ENCODE measurements at places on chromosomes 1 and 21.

DNA sequence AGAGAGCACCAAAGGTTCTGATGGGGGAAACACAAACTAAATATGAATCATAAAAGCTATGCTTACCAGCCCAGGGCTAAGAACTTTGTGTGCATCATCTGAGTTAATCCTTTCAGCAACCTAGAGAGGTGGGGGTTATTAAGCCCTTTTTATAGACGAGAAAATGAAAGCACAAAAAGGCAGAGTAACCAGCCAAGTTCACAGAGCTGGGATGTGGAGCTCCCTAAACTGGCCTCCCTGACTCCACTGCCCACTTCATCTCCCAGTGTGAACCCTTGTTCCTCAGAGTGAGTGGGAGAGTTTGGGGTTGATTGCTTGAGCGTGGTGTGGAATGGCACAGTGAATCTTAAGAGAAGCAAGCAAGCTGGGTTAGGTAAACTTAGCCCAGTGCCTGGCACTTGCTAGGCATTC, 10.8 kb upstream of the BCAR3 start:
- DNase-seq = no peak

DNA sequence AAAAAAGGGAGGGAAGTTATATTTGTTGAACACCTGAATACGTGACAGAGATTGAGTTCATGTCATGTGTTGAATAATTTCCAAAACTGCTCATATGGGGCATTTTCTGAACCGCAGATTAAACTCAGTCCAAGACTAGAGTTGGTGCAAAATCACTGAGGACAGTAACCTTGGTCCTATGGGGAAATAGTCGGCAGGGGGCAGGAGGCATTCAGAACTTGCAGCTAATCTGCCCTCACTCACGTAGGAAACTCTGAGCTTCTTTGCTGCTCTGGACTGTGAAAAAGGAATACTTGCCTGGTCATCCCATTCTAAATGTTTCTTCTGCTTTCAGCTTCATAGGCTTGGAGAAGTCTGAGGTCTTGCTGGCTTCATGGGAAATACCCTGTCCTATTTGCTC, 228.3 kb upstream of the ZP4 start:
- no peak for DNase-seq

GRCh38 chr1:37682334-37682987, 9.9 kb upstream of the CDCA8 start:
- peak; percentile 51 for DNase-seq

DNA sequence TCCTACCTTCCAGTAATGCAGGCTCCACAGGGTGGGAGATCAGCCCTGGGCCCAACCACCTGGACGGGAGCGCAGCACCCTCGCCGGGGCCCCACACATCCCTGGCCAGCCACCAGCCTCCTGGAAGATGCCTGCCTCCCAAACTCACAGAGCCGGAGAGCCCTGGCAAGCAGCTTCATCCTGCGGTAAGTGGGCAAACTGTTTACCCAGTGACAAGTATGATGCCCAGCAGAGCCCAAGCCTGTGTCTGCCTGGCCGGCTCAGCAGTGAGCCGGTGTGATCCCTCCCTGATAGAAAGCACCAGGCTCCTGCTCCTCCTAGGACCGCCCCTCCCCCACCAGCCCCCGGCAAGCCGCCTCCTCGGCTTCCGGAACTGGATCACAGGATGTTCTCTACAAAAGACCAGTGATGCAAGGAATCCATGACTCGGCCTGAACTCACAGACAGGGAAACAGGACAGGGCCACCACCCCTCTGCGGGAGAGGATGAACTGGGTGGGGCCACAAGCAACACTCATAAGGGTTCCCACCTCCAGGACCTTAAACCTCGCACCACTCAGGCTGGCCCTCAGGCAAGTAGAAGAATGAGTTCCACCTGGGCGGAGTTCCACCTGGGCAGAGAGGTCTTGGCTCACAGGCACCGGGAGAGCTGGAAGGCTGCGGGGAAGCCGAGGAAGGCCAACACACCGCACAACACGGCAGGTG, 7.9 kb downstream of the ACOT7 start:
- DNase-seq = peak; percentile 42

DNA sequence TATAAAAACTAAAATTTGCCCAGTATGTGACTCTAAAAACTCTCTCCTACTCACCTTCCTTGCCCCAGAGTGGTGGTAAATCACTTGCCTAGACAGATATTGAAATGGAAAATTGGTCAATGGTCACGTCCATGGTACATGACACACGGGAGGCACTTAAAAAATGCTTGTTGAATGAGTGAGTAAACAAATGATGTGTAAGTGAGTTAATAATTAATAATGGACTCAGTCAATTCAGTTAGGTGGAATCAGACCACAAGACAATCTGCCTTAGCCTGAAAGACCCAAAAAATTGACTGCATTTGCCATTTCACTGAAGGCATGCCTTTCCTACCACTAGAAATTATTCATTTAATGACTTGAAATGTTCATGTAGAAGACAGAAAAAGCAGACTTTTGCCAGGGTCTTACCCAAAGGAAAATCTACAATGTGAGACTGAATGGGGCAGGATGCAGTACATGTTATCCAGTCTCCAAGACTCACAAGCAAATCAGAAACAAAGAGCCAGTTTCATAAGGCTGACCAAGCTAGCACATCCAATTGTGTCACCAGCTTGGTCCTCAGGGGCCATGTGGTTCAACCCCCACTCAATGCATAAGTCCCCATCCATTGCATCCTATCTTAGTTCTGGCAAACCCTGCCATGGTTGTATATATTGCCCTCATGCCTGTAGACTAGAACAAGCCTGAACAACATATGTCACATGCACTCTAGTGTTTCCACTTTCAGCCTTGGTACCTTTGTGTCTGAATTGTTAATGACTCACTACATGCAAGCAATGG, 73.6 kb downstream of the TBX15 start:
- no peak for DNase-seq

- no peak for DNase-seq
Observed at GRCh38 chr1:147843486-147843885, 59.1 kb upstream of the GJA8 start.

GRCh38 chr1:21126324-21126723, 50.4 kb downstream of the EIF4G3 start:
- no peak for DNase-seq

DNA sequence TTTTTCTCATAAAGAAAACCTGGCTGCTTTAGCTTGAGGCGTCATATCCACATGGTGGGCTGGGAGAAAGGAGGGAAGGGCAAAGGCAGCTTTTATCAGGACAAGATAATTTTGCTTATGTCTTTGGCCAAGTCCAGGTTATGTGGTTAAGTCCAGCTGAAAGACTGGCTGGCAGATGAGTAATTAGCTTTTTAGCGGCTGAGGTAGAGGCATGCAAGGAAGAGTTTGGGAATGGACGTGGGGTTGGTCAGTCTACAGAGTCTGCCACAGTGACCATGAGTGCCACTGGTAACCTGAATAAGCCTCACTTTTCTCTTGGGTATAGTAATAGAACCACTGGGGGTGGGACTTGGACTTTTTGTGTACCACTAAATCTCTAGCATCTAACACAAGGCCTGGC, 39.8 kb downstream of the NEK7 start:
- DNase-seq = no peak

- peak; percentile 47 for DNase-seq
Observed at GRCh38 chr1:23634840-23635651, 56.6 kb upstream of the RPL11 start.

DNA sequence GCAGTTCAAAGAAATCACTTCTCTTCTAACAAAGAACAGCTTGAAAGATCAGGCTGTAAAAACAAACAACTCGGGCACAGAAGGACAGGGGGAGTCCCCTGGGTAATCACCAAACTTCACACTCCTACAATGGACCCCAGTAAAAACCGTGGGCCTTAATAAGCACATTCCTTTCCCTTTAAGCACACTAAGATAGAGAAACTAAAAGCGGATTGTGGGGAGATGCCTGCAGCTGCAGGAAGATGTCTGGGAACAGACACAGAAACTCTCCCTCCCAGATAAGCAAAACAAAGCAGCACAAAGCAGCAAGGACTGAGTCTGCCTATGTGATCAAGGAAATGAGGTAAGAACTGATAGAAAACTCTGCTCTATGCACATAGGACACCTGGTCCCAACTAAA, 37.6 kb upstream of the CTBS start:
- no peak for DNase-seq

DNA sequence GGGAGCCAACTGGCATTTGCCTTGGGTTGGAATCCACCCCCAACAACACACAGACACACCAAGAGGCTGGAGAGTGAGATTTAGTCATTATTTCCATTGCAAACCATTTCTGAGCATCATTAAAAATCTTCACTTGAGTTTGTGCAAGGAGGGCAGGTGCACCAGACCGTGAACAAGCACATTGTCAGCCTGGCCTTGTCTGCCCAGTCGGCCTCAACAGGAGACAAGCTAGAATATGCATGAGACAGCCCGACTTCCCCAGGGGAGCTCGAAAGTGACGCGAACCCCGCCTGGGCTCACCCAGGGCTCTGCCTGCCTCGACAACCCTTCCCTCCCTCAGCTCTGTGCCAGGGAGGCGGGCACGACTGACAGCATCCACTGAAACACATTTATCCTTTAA, 15.4 kb upstream of the GUCA2B start:
- DNase-seq = no peak

- DNase-seq = no peak
Observed at GRCh38 chr1:62024690-62025089, 170.0 kb upstream of the L1TD1 start.

- DNase-seq = no peak
Observed at GRCh38 chr1:56415258-56415657, 164.1 kb downstream of the PLPP3 start.

GRCh38 chr1:241751524-241751923, 96.5 kb upstream of the EXO1 start:
- no peak for DNase-seq

- no peak for DNase-seq
Observed at GRCh38 chr1:27719286-27720251, 6.2 kb upstream of the FAM76A start.

- DNase-seq = peak; percentile 67
Observed at GRCh38 chr1:154220970-154221277, 169 bp downstream of the UBAP2L start.

DNA sequence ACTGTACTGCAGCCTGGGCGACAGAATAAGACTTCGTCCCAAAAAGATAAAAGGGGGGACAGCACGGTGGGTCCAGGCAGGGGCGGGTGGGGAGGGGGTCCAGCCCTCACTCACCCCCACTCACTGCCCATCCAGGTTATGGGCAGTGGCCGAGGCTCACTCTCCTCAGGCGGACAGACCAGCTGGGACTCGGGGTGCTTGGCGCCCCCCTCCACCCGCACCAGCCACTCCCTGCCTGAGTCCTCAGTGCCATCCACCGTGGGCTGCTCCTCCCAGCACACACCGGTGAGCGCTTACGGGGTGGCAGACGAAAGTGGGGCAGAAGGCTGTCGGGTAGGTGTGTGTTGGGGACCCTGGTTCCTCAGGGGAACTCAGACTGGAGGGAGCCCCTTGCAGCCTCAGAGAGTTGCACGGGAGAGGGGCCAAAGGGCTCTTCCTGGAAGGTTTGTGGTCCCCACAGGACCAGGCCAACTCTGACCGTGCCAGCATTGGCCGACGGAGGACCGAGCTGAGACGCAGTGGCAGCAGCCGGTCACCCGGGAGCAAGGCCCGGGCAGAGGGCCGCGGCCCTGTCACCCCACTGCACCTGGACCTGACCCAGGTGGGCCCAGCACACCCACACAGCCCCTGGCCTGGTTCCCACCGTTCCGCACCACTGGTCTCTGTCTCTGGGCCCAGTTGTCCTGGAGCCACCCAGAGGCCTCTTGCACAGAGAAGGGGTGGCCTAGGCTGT, 6.6 kb downstream of the PLEKHN1 start:
- no peak for DNase-seq

DNA sequence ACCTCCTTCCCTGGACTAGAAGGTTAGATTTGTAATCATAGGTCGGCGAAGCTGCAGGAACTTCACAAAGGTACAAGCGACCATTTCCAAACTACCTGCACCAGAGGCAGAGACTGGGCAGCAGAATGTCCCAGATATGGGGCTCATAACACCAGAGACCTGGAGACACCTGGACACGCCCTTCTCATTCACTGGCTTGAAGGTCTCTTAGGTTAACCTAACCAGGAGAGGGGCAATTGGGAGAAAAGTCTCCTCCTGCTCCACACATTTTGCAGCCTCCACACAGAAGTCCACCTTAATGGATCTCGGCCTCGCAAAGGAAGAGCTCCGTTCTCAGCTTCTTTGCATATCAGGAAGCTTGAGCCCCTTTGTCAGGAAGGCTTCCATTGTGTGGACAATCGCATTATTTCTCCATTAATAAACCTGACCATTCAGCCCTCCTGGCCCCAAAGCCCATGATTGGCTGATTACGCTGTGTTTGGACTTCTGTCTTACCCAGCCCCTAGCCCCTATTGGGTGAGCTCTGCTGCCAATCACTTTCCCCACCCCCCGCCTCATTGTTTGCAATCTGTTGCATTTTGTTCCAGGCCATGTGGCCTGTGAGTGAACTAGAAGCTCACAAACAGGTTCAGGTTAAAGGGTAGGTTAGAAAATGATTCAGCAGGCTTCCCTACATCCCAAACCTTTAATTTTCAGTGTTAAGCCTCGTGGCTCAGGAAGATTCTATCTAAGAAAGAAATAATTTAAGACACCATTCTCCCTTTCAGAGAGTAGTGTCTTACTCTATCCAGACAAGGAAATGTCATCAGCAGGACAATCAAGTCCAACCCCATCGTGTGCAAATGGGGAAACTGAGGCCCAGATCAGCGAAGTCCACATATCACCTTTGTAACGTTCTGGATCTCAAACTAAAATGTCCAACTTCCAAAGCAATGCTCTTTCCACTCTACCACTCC, 2.8 kb downstream of the MYCL start:
- peak; percentile 75 for DNase-seq

DNA sequence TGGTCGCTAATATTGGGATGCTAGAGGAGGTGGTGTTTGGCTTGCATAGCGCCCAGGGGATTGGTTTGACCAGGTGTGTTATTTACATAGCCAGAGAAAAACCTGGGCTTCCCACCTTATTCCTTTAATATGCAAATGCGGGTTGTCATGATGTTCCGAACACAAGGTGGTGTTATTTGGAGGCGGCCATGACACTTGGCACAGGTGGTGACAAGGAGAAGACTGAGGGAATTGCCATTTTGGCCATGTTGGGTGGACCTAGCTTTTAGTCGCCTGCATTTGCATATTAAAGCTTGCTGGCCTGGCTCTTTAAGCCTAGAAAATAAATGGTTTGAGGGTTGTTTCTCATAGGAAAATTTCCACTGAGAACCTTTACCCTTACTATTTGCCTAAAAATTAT, 490.5 kb downstream of the SIPA1L2 start:
- DNase-seq = no peak

DNA sequence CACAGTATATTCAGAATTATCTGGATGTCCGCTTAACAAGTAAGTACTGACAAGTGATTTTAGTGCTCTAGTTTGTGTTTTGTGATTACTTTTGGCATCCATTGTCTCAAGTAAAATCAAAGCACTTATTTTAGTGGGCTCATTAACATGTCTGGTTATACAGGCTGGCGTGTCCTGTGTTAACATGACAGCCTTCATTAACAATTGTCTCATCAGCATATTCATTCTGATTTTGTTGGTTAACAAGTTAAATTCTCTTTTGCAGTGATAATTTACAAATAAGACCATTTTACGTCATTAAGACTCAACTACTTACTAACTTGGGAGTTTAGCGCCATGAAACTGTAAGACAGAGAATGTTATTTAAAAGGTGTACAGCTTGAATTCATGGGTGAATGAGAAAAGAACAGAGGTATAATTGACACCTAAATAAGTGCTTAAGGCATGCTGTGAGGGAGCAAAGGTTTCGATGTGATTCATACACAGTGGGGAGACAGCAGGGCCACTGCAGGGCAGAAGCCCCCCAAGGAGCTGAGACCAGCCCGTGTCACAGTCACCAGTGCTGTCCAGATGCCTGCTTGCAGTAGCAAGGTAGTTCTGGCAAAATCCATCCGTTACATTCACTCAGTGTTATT, 22.4 kb downstream of the TAF5L start:
- no peak for DNase-seq

GRCh38 chr1:43205671-43206070, 33.5 kb downstream of the CFAP57 start:
- DNase-seq = no peak
